ENCODE measurements at places on chromosomes 7 and 10. TPM values are rescaled to one million over a fixed set of nuclear protein-coding genes. Genes with fewer than 3 reads are reported as not detected.

DNA sequence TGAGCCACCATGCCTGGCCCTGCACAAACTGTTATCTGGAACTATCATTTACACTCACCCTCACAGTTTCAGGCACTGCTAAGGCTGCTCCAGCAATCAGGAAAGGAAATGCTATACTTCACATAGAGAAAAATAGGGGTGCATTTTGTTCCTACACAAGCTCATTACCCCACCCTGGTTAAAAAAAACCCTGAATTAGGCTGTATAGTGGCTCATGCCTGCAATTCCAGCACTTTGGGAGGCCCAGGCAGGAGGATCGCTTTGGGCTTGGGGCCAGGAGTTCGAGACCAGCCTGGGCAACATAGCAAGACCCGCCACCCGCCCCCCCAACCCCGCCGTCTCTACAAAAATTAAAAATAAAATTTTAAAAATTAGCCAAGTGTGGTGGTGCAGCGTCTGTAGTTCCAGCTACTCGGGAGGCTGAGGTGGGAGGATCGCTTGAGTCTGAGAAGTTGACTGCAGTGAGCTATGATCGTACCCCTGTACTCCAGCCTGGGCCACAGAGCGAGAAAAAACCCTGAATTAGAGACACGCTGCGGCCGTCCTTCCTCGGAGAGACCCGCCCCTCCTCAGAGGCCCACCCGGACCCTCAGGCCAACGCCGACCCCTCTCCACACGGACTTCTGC lies 539 bp downstream of the PTCD1 start:
- H3K4me1 ChIP-seq, result peaks cover 44% of the 10 kb centered on the region
- no peak for DNase-seq
- H3K4me3 ChIP-seq, result peak overlapping the region; percentile 88

DNA sequence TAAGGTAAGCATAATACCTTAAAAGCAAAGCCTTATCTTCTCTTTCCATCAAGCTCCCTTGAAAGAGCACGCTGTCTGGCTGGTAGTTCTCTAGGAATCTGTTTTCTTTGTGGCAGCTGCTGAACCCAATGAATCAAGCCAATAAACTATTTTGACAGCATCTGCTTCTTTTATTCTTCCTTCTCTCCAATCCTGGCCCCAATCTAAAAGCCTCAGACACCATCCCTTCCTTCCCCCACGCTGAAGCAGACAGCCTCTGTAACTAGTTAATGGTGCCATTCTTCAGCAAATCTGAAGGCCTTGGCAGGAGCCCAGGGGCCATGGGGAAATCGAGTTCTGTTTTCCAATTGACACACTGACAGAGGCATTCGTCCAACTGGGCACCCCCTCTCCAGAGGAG lies 186.6 kb upstream of the LYZL1 start:
- H3K27me3 ChIP-seq, result peaks cover 10% of the 10 kb centered on the region
- no peak overlapping the region for H3K4me3 ChIP-seq
- no peak overlapping the region for H3K27ac ChIP-seq
- DNase-seq, result no peak

DNA sequence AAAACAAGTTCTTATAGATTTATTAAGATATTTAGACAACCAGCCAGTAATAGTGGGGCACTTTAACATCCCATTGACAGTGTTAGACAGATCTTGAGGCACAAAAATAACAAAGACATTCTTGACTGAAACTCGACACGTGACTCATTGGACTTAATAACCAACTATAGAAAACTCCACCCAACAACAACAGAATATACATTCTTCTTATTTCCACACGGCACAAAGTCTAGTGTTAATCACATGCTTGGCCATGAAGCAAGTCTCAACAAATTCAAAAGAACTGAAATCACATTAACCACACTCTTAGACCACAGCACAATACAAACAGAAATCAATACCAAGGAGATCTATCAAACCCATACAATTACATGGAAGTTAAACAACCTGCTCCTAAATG lies 138.1 kb downstream of the ARL5B start:
- H3K36me3 ChIP-seq, result no peaks in the 10 kb centered on the region
- H3K4me3 ChIP-seq, result no peak overlapping the region
- H3K27me3 ChIP-seq, result no peaks in the 10 kb centered on the region
- no peaks in the 10 kb centered on the region for H3K4me1 ChIP-seq
- no peak overlapping the region for H3K27ac ChIP-seq

GRCh38 chr7:153247926-153248325 lies 488.4 kb downstream of the ACTR3B start:
- no peak overlapping the region for H3K4me3 ChIP-seq
- H3K27ac ChIP-seq, result no peak overlapping the region
- no peaks in the 10 kb centered on the region for H3K36me3 ChIP-seq
- H3K27me3 ChIP-seq, result no peaks in the 10 kb centered on the region
- DNase-seq, result peak; percentile 37
- no peaks in the 10 kb centered on the region for H3K4me1 ChIP-seq

- DNase-seq, result no peak
- no peak overlapping the region for H3K4me3 ChIP-seq
- no peak overlapping the region for H3K27ac ChIP-seq
- H3K36me3 ChIP-seq, result no peaks in the 10 kb centered on the region
Observed at GRCh38 chr10:116103668-116104067, 169.3 kb downstream of the GFRA1 start.

DNA sequence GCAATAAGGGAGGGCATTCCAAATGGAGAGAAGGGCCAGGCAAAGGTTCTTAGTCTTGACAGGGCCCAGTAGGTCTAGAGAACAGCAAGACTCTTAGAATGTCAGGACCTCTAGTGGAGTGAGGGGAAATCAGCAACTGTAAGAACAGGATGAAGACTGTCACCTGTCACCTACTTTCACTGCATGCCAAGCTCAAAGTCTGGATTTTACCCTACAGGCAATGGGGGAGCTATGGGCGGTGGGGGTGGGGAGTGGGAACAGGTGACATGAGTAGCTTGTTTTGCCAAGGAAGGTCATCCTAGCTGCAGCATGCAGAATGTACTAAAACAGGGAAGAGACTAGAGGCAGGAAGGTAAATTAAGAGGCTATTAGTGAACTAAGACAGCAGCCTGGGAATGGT lies 18.3 kb downstream of the GOT1 start:
- H3K36me3 ChIP-seq, result no peaks in the 10 kb centered on the region
- DNase-seq, result no peak
- H3K4me1 ChIP-seq, result peaks cover 19% of the 10 kb centered on the region
- H3K4me3 ChIP-seq, result no peak overlapping the region
- H3K27ac ChIP-seq, result no peak overlapping the region

DNA sequence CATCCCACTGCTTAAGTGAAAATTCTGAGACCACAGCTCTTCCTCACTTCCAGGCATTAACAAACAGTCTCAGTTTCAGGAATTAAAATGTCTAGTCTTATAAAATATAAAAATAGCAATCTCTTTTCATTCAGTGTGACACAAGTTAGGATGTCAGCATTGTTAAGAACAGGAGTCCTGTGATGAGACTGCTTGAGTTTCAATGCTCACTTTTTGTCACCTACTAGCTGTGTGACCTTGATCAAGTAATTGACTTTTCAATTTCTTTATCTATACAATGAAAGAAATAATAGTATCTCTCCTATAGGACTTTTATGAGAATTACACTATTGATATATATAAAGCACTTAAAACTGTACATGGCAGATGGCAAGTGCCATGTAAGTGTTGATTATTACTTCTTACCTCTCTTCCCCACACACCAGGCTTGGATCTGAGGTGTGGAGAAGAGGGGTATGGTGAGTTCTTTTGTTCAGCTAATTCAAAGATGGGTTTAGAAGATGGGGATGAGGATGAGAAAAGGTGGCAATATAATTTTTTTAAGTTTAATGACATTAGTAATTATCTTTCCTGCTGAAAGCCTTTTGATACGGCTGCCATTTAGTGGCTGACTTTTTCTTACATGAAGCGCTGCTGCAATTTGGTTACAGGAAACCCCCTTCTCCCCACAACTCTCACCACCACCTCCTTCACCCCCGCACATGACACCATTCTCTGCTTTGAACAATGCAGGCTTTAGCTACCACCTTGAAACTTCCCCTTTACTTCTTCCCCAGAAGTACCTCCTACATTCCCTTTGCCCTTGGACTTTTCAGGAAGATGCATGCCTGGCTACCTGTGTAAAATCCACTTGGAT lies 20.8 kb upstream of the HYAL4 start:
- H3K27ac ChIP-seq, result no peak overlapping the region
- no peaks in the 10 kb centered on the region for H3K36me3 ChIP-seq
- no peak overlapping the region for H3K4me3 ChIP-seq
- H3K4me1 ChIP-seq, result no peaks in the 10 kb centered on the region

GRCh38 chr7:50304911-50305582 lies 531 bp downstream of the IKZF1 start:
- no peaks in the 10 kb centered on the region for H3K36me3 ChIP-seq
- H3K4me1 ChIP-seq, result peaks cover 8% of the 10 kb centered on the region
- H3K27me3 ChIP-seq, result peaks cover 58% of the 10 kb centered on the region
- no peak for DNase-seq

DNA sequence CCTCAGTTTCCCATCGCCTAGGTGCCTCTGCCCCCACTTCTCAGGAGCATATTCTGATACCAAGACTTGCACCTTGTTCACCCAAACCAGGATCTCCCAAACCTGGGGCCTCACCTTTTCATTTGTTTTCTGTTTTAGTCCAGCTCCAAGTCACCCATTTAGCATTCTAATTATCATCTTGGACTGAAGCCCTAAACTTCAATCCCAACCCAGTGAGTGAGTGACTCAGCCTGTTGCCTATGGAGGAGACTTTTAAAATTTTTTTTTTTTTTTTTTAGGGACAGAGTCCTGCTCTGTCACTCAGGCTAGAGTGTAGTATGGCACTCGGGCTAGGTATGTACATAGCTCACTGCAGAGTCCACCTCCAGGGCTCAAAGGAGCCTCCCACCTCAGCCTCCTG lies 378.9 kb upstream of the AUTS2 start:
- H3K27me3 ChIP-seq, result no peaks in the 10 kb centered on the region
- no peaks in the 10 kb centered on the region for H3K36me3 ChIP-seq
- no peak overlapping the region for H3K4me3 ChIP-seq
- H3K4me1 ChIP-seq, result peaks cover 10% of the 10 kb centered on the region

DNA sequence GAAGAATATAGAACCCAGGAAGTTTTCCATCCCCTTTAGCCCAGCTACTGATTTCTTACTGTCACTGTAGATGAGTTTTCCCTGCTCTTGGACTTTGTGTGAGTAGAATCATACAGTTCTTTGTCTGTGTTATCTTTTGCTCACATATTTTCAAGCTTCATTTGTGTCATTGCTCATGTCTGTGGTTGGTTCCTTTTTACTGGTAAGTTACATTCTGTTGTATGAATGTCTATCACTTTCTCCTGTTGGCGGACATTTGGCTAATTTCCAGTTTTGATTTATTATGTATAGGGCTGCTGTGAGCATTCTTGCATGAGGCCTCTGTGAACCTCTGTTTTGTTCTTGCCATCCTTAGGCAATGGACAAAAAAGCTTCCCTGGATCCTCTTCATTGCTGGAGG lies 5.3 kb downstream of the GLRX3 start:
- peaks cover 61% of the 10 kb centered on the region for H3K4me1 ChIP-seq
- no peak for DNase-seq
- no peak overlapping the region for H3K4me3 ChIP-seq
- peaks cover 9% of the 10 kb centered on the region for H3K36me3 ChIP-seq
- H3K27me3 ChIP-seq, result no peaks in the 10 kb centered on the region

DNA sequence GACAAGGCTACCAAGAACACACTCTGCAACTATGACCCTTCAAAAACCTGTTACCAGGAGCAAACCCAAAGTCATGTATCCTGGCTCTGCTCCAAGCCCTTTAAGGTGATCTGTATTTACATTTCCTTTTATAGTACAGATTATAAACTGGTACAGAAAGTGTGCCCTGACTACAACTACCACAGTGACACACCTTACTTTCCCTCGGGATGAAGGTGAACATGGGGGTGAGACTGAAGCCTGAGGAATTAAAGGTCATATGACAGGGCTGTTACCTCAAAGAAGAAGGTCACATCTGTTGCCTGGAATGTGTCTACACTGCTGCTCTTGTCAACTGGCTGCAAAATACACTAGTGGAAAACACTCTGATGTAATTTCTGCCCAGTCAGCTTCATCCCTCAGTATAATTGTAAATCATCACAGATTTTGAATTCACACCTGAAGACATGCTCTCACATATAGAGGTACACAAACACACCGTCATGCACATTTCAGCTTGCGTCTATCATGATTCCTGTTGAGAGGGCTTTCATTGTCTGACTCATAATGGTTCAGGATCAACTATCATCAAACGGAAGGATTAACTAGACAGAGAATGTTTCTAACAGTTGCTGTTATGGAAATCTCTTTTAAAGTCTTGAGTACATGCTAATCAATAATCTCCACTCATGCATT lies 318.3 kb downstream of the NXPH1 start:
- no peaks in the 10 kb centered on the region for H3K27me3 ChIP-seq
- H3K4me1 ChIP-seq, result no peaks in the 10 kb centered on the region
- no peaks in the 10 kb centered on the region for H3K36me3 ChIP-seq

GRCh38 chr7:27689150-27689549 lies 26.5 kb upstream of the HIBADH start:
- DNase-seq, result no peak
- no peak overlapping the region for H3K27ac ChIP-seq
- no peak overlapping the region for H3K4me3 ChIP-seq
- no peaks in the 10 kb centered on the region for H3K27me3 ChIP-seq
- H3K4me1 ChIP-seq, result no peaks in the 10 kb centered on the region
- H3K36me3 ChIP-seq, result no peaks in the 10 kb centered on the region

- no peak for DNase-seq
- H3K4me3 ChIP-seq, result no peak overlapping the region
- no peak overlapping the region for H3K27ac ChIP-seq
- no peaks in the 10 kb centered on the region for H3K27me3 ChIP-seq
Observed at GRCh38 chr7:103573479-103574058, 127.6 kb upstream of the SLC26A5 start.

DNA sequence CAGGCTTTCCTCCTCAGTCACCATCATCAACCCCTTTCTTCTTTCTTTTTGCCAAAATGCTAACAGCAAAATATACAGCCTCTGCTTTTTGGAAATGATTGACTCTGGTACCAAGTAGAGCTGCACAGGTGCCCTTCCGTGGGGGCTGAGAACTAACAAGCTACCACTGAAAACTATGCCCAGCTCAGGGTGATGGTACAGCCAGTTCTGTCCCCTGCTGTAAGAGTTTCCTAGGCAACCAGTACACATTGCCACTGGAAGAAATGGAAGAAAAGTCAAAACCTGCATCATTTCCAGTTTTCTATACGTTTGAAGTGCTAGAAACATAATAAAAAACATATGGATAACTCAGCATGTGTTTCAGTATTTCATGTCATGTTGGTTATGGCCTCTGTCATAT lies 297.5 kb downstream of the PRKG1 start:
- H3K36me3 ChIP-seq, result no peaks in the 10 kb centered on the region
- H3K27me3 ChIP-seq, result no peaks in the 10 kb centered on the region
- DNase-seq, result no peak
- no peak overlapping the region for H3K4me3 ChIP-seq
- H3K27ac ChIP-seq, result no peak overlapping the region

- no peaks in the 10 kb centered on the region for H3K36me3 ChIP-seq
- no peak for DNase-seq
- peaks cover 93% of the 10 kb centered on the region for H3K4me1 ChIP-seq
- H3K4me3 ChIP-seq, result no peak overlapping the region
- H3K27ac ChIP-seq, result peak overlapping the region; percentile 100
Observed at GRCh38 chr10:119656760-119657159, 5.6 kb downstream of the BAG3 start.

- H3K27me3 ChIP-seq, result no peaks in the 10 kb centered on the region
- peaks cover 86% of the 10 kb centered on the region for H3K36me3 ChIP-seq
- DNase-seq, result no peak
Observed at GRCh38 chr7:100679927-100680575, 6.5 kb downstream of the GNB2 start.

- H3K4me3 ChIP-seq, result no peak overlapping the region
- no peak for DNase-seq
- H3K27me3 ChIP-seq, result no peaks in the 10 kb centered on the region
- peaks cover 9% of the 10 kb centered on the region for H3K4me1 ChIP-seq
- no peak overlapping the region for H3K27ac ChIP-seq
Observed at GRCh38 chr7:100163006-100163531, 4.5 kb upstream of the TRAPPC14 start.

The SPDYE16 gene
- not detected for total RNA-seq

The ZNF22 gene
- 24.4 TPM for total RNA-seq

The RASA4B gene
- total RNA-seq, result 14.9 TPM

Measured in esophagus muscularis mucosa (tissue), 4 donors.